ENCODE measurements at places on chromosomes 2 and 18.

DNA sequence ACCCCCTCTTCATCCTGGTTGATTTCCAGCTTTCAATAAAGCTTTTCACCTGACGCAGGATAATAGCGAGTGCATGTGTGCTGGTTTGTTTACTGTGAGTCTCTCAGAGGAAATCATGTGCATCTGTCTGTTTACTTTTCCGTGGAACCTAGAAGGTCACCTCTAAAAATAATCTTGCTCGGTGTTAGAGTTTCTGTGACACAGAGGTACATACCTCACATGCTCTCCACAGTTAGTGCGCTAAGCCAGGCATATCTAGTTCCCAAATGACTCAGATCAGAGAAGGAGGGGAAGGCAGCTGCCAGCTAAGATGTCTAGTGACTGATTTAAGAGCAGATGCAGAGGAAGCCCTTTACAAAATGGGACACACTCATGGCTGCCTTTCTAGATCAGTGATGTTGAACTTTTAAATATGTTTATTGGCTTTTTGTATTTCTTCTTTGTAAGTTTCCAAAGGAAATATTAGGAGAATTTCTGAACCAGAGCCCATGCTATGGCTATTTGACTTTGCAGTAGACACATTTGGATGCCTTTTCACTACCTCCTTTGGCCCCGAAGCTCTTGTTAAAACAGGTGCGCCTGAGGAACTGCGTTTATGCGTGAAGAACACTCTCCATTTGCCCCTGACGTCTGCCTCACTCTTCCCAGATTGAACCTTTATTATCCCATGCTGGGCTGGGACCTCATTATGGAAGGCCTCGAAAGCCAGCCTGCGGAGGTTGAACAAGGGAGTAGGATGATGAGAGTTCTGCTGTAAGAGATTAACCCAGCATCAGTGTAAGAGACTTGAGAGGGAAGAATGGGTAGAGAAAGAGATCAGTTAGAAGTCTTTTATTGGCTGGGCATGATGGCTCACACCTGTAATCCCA lies 145.6 kb downstream of the FAM161A start:
- DNase-seq, result peak; percentile 80

- DNase-seq, result peak; percentile 91
These were observed 24.7 kb upstream of the ALLC start for GRCh38 chr2:3633089-3633981.

GRCh38 chr2:10325278-10326145 lies 22.8 kb downstream of the HPCAL1 start:
- DNase-seq, result peak; percentile 17

GRCh38 chr2:188485496-188485895 lies 193.8 kb downstream of the GULP1 start:
- no peak for DNase-seq

- DNase-seq, result no peak
These were observed 14.4 kb upstream of the HES6 start for GRCh38 chr2:238254095-238254723.

DNA sequence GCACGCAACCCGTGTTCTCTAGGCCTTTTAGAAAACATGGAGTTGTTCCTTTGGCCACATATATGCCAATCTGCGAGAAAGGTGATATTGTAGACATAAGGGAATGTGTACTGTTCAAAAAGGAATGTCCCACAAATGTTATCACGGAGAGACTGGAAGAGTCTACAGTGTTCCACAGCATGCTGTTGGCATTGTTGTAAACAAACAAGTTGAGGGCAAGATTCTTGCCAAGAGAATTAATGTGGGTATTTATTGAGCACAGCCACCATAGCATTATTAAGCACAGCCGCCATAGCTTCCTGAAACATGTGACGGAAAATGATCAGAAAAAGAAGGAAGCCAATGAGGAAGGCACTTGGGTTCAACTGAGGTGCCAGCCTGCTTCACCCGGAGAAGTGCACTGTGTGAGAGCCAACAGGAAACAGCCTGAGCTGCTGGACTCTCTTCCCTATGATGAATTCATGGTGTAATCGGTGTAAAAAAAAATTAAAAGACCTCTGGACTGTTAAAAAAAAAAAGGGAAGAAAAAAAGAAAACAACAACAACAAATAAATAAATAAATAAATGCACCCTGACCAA lies 29.0 kb upstream of the REL start:
- no peak for DNase-seq

GRCh38 chr2:217785544-217786045 lies 217.2 kb downstream of the TNS1 start:
- peak; percentile 12 for DNase-seq

GRCh38 chr2:25819597-25820039 lies 58.7 kb downstream of the ASXL2 start:
- DNase-seq, result no peak

GRCh38 chr2:3324404-3325281 lies 53.0 kb downstream of the EIPR1 start:
- DNase-seq, result no peak

GRCh38 chr2:139790807-139791752 lies 1010.9 kb upstream of the NXPH2 start:
- DNase-seq, result peak; percentile 17

- no peak for DNase-seq
These were observed 629.1 kb upstream of the SLC39A10 start for GRCh38 chr2:195027947-195028346.

DNA sequence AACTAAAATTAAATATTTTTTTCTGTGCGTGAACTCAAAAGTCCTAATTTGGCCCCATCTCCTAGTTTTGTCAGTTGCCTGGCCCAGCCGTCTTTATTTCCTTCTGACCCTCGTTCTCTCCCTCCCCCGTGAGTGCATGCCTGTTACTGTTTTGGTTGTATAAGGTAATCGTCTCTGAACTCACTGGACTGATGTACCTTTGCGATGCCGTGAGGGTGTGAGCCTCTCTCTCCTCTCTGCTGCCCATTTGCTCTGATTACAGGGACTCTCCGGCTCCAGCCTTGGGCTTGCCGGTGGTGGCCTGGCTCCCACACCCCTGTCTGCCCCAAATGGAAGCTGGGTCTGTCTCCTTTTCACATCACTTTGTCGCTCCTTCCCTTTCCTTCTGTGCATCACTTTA lies 66.5 kb upstream of the RBM44 start:
- DNase-seq, result no peak

DNA sequence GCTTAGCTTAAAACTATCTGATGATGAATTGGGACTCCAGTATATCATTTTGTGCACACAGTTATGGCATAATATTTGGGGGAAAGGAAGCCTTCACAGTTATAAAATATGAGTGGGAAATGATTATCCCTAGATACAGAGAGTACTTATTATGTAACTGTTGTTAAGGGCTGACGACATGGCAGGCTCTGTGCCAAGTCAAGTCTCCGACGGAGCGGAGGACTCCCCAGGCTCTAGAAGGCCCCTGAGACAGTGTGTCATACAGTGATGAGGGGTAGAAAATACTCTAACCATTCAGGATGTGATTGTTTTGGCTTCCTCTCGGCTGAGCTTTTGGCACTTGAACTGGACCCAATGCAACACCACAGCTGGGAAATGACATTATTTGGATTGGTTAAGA lies 211.8 kb downstream of the SLC8A1 start:
- DNase-seq, result no peak

GRCh38 chr2:1856922-1857321 lies 112.6 kb upstream of the PXDN start:
- no peak for DNase-seq

- no peak for DNase-seq
These were observed 348.1 kb downstream of the SOCS6 start for GRCh38 chr18:70636991-70637390.

- no peak for DNase-seq
These were observed 30.2 kb downstream of the ITSN2 start for GRCh38 chr2:24330161-24330560.

- no peak for DNase-seq
These were observed 54.0 kb downstream of the HRH4 start for GRCh38 chr18:24514439-24514838.

GRCh38 chr2:110143982-110144381 lies 28.4 kb upstream of the MALL start:
- no peak for DNase-seq

- no peak for DNase-seq
These were observed 97.9 kb upstream of the KLHL29 start for GRCh38 chr2:23286758-23287704.

All from NCI-H2171 (cell line).